ENCODE measurements at places on chromosomes 3 and 15.

DNA sequence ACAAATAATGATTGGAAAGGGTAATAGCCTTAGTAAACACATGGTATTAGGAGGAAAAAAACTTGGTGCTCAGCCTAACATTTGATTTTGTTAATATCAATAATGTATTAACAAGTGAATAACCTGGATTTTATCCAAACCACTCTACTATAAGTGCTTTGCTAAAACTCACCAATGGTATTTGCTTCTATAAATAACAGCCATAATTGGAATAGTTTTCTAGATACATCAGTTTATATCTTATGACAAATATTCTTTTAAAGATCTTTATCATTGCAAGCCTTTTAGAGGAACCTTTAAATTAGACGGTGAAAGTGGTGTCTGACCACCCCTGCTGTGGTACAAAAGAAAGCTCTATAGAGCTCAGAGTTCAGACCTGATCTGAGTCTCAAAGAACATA is 123.9 kb downstream of the SHOX2 start:
- no peak for DNase-seq

DNA sequence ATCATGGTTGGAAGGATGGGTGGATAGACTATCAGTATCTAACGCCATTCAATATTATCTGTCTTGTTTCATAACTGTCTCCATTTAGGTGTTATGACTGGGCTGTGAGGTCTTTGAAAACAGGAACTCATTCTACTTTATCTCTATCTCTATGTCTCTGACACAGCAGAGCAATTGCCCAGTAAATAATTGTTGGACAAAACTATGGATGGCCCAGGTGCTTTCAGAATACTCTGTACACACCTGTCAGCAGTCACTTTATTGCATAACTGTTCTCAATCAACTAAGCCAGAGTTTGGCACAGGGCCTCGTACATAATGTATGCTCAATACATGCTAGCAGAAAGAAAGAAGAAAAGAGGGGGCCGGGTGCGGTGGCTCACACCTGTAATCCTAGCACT is 210.3 kb downstream of the OPA1 start:
- no peak for DNase-seq

- no peak for DNase-seq
These were observed 151.4 kb downstream of the PLD1 start for GRCh38 chr3:171658841-171659240.

DNA sequence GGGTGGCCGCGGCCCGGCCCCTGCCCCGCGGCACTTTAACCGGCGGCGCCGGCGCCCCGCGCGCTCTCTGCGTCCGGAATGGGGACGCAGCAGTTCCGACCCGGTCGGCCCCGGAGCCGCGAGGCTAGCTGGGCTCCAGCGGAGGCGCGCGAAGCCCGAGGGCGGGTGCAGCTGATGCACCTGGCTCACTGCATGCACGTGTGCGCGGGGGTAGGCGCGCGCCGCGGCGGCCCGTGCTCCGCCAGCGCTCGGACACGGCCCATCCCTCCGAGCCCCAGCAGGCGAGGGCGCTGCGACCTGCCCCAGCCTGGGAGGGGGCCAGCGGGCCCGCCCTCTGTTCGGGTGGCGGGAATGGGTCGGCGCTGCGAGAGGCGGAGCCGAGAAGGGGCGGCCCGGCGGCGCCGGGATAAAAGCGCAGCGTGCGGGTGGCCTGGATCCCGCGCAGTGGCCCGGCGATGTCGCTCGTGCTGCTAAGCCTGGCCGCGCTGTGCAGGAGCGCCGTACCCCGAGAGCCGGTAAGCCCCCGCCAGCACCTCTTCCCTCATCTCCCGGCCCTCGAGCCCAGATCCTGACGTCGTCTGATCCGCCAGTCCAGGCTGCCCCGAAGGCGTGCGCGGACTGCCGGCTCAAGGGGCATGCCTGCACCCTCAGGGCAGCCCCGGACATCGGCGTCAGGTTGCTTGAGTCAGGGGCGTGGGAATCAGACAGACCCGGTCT is at the start of the genes CHDH and IL17RB:
Gene CHDH, minus strand, starts transcription at position 286 of the 717 bp plus-strand sequence. CDS start 22,411 bp downstream, outside the sequence.
Gene IL17RB, plus strand, starts transcription at position 435 of the 717 bp plus-strand sequence. Its CDS starts 21 bp downstream, at position 456.
- peak; percentile 20 for DNase-seq

- no peak for DNase-seq
These were observed 62.1 kb upstream of the XCR1 start for GRCh38 chr3:46089237-46090011.

DNA sequence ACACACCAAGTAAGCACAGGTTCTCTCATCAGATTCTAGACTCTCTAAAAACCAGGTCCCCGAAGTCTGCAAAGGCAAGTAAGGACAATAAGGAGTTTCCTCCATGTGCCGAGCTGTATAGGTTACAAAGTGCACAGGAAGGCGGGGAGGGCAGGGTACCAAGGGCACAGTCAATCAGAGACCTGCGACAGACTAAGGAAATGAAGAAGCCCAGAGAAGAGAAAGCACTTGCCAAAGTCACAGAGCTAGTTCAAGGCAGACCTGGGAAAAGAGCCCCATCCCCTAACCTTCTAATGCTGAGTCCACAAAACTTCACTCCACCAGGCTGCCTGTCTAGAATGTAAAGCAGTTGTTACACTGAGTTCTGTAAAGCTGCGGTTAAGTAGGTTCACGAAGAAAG is 1.7 kb downstream of the SEC13 start:
- DNase-seq, result no peak

GRCh38 chr15:68823561-68823960 is 2.9 kb upstream of the ANP32A start:
- no peak for DNase-seq

- no peak for DNase-seq
These were observed 38.7 kb upstream of the CA12 start for GRCh38 chr15:63420333-63420747.

- no peak for DNase-seq
These were observed 356.5 kb downstream of the ERC2 start for GRCh38 chr3:56111606-56112304.

DNA sequence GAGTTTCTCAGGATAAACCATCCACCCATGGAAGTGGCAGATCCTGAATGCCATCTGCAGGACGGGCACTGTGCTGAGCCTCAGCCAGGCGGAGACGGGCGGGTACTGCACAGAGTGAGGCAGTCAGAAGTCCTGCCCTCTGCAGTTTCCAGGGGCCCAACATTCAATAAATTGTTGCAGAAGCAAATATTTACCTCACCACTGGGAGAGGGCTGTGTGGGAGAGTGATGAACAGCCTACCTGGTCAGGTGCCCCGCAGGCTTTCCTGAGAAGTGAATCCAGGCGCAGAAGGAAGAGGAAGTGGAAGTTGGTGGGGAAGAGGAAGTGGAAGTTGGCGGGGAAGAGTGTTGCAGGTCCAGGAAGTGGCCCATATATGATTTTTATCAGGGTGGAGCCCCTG is 100.8 kb downstream of the SLCO3A1 start:
- DNase-seq, result no peak

GRCh38 chr15:58504674-58505234 is 73.0 kb downstream of the LIPC start:
- DNase-seq, result no peak
